NCI-H774 (cell line): ENCODE measurements at places on chromosomes 2 and 18.

DNA sequence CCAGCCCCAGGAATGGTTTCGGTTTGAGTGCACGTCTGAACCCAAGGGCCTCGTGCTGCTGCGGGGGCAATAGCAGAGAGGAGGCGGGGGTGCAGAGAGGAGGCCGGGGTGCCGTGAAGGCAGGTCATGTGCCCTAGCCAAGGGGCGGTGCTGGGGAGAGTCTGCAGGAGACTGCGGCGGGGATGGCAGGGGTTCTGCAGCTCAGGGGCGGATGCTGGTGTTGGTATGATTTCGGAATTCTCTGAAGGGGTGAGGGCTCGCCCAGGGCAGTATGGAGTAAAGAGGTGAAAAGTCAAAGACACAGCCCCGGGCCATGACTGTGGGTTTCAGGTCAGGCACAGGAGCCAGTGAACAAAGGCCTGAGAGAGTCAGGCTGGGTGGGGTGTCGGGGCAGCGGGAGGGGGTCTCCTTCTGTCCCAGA lies 186.5 kb upstream of the HDAC4 start:
- DNase-seq: no peak

- DNase-seq: peak; percentile 43
Observed at GRCh38 chr2:231674587-231675338, 33.6 kb upstream of the PTMA start.

GRCh38 chr2:225022188-225022587 lies 20.1 kb downstream of the DOCK10 start:
- no peak for DNase-seq

DNA sequence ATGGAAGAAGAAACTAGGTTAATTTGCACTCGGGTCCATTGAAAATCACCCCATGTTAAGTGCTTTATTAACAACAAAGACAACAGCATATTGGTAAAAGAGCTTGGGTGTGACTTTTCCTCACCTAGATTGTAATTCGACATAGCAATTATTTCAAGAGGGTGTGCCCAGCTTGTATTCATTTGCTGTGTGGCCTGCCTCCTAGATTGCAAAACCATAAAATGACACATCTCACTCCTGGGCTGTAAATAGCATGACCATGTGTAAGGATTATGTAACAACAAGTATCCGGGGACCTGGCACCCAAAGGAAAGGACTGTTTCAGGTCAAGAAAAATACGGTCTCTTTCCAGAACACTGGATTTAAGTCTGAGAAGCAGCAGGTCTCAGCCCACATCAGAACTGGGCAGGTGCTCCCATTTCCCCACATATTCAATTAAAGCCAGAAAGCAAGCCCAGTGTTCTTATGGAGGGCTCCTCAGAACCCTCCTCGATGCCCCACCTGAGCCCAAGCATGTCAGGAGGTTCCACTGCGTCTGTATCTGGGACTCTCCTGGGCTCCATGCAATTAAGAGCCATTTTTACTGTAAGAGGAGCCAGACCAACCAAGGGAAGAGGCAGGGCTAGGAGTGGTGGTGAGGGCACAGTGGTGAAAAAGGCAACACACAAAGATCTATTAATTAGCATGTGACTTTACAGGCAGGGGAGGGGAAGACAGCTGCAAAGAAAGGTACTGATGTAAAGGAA lies 39.2 kb downstream of the MREG start:
- DNase-seq: peak; percentile 43

DNA sequence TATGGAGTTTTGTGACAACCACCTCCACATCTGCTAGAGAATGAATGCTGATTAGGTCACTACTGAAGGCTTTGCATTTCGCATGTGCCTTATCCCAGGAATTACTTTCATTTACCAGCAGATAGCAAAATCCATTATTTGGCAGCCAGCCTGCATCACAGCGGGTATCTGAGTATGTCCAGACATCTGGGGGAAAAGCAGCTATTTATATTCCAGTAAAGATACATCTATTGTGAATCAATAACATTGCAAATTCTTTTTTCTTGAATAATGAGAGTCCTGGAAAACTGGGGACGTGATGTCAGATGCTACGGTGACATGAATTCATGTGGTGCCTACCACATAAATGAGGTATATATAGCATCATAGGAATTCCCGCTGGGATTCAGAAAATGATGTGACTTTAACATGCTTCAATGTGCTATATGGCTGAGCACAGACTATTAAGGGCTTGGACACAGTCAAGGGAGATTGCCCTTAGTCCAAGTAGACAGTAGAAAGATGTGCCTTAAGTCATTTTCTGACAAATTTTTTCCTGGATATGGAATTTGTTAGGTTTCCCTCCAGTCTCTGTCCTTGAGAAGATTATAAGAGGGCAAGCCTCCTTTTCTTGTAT lies 84.2 kb upstream of the CD302 start:
- no peak for DNase-seq

DNA sequence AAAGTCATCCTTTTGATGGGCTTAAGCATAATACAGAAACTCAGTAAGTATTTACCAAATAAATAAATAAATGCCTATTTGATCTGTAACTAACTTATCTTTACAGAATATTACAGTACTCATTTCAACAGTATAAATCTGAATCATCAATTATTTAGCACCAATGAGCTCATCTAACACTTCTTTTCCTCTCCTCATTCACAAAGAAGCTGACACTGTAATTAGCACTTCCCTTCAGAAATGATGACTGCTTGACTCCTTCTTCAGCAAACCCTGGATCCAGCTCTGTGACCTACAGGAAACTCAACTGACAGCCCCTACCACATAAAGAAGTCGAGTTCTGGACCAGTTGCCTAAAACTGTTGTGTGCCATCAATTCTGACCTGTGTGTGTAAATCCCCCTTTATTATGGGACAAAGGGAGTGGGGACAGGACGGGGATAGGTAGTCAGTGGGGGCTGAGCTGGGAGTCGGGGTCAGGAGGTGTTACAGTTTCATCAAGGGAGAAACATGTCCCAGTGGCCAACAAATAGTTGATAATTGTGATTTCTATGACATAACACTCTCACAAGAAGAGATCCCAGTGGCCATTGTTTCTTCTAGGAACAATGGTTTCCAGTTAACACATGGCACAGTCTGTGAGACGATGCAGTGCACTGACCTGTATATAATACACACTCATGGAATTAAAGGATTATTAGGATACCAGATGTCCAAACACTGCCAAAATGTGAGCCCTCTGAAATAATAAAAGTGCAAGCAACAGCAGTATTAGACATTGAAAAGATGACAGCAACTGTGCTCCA lies 68.7 kb downstream of the STK39 start:
- no peak for DNase-seq

DNA sequence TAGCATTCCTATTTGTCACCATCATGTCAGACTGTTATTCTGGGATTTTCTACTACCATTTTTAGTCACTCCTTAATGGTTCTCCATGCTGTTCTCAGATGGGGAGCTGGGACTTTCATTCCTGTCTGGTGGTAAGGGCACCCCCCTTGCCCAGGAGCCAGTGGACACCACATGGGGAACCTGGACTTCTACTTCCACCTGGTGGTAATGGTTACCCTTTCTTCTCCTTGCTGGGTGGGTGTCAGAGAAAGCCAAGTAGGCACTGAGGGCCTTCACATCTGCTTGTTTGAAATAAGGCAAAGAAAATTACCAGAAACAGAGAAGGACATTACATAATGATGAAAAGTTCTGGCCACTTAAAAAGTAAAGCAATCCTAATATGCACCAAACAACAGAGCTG lies 239.8 kb downstream of the FHOD3 start:
- no peak for DNase-seq

DNA sequence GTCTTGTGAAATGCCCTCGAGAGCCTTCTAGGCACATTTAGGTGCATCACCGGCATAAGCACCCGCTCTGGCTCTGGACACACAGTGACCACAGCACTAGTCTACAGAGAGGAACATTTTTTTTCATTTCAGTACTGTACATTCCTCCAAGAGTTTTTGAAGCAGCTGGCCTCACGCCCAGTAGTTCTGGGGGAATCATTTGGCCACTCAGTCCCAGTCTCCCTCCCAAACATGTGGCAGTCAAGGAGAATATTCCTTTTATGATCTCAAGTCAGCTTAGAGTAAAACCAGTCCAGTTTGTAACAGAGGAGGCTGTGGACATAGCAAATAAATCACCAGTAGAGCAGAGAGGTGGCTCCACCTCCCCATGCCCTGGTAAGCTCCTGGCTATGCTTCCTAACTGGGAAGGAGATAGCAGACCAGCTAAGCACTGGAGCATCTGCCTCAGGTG lies 48.1 kb downstream of the KCNE4 start:
- DNase-seq: no peak

DNA sequence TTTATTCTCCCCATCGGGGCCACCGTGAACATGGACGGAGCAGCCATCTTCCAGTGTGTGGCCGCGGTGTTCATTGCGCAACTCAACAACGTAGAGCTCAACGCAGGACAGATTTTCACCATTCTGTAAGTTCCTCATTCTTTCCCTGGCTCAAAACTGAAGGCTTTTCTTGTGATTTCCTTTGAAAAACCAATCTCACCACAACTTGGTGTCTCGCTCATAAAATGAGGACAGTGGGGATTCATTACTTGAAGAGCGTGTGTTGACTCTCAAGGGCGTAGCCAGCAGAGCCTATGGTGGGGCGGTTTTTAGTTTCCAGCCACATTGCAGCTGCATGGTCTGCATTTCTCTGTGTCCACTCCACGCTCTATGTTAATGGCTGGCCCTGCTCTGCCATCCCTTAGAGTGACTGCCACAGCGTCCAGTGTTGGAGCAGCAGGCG lies 29.0 kb downstream of the SLC1A4 start:
- DNase-seq: no peak

DNA sequence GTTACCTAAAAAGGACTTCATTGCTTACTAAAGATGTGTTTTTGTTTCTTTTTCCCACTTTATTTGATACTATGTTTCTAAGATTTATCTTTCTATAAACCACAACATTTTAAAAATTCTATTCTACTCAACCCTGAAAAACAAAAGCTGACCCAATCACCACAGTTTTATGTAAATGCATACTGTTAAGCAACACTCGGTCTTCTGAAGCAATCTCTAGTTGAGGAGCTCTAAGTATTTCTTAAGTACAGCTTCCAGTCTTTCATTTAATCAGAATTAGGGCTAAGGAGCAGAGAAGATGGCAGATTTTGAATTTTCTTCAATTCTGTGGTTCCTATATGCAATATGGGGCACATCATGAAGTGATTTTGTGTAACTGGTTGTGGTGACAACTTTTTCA lies 72.2 kb upstream of the SLC4A10 start:
- no peak for DNase-seq

GRCh38 chr2:75333646-75334045 lies 134.3 kb upstream of the TACR1 start:
- DNase-seq: no peak

DNA sequence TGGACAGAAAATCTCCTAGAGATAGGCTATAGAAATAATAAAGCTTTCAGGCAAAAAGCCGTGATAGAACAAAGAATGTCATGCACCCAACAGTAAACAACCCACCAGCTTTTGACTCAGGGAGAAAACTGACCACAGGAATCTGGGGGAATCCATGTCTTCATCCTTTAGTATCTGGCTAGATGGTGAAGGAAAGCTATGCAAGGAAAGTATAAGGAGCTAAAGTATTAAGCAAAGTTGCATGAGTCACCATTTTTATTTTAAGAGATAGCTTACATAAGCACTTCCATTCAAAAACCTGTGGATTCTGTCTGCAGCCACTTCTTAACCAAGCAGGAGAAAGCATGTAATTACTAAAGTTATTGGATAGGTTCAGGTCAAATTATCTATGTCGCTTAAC lies 363.8 kb downstream of the LRP1B start:
- DNase-seq: no peak

GRCh38 chr2:228628682-228629081 lies 447.2 kb upstream of the SPHKAP start:
- no peak for DNase-seq

DNA sequence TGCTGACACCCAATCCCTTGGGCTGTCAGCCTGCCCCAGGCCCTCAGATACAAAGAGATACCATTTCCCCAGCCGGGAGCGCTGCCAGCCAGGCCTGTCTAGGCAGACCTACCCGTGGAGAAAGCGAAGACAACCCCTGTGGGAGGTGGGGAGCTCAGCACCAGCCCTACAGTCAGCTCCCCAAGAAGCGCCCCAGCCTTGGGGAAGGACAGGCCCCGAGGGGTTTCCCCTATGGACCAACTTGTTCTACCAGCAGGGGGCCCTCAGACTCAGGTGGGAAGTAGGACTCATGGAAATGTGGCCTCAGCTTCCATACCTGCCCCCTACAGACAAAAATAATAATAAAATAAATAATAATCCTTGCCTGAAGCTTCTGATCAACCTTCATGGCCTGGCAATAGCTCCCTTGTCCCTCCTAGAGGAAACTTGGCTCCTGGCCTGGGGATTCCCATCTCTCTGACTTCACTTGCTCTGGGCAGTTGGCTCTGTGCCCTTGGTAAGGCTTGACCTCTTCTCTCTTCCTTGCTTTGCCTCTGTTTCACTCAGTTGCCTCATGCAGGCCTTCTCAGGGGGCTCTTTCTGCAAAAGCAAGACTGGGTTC lies 7.0 kb downstream of the SLC35F6 start:
- DNase-seq: no peak

GRCh38 chr18:10274301-10274700 lies 180.1 kb upstream of the APCDD1 start:
- no peak for DNase-seq

- DNase-seq: no peak
Observed at GRCh38 chr2:60532421-60532820, 21.0 kb downstream of the BCL11A start.

- DNase-seq: no peak
Observed at GRCh38 chr2:42137125-42137841, 31.9 kb upstream of the EML4 start.
